ENCODE measurements at places on chromosomes 2 and 18. TPM values are rescaled to one million over a fixed set of nuclear protein-coding genes. Genes with fewer than 3 reads are reported as not detected.

GRCh38 chr18:32771169-32771751 is 1.6 kb downstream of the KLHL14 start:
- H3K4me1 ChIP-seq = peaks cover 9% of the 10 kb centered on the region
- no peaks in the 10 kb centered on the region for H3K36me3 ChIP-seq
- peak; percentile 45 for DNase-seq
- H3K27ac ChIP-seq = no peak overlapping the region
- peaks cover 31% of the 10 kb centered on the region for H3K27me3 ChIP-seq

ABCG5 gene
- not detected for total RNA-seq

- no peak for DNase-seq
- H3K27ac ChIP-seq = no peak overlapping the region
- H3K27me3 ChIP-seq = no peaks in the 10 kb centered on the region
- H3K36me3 ChIP-seq = no peaks in the 10 kb centered on the region
- no peaks in the 10 kb centered on the region for H3K4me1 ChIP-seq
- no peak overlapping the region for H3K4me3 ChIP-seq
Measured at GRCh38 chr18:21901423-21901945, 160.9 kb downstream of the MIB1 start.

DNA sequence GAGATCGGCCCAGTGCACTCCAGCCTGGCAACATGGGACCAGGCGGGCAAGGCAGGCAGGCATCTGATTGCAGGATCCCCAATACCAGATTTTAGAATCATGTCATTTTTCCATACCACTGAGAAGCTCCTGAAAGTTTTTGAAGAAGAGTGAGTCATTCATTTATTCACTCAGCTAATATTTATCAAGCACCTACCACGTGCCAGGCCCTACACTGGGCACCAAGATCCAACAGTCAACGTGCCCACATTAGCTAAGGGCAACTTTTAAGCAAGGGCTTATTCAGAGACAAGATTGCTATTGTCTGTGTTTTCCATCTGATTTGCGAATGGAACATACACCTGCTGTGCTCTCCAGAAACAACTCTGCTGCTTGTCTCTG is 126.8 kb upstream of the LGALSL start:
- H3K27me3 ChIP-seq = no peaks in the 10 kb centered on the region
- no peak overlapping the region for H3K27ac ChIP-seq
- H3K4me1 ChIP-seq = peaks cover 9% of the 10 kb centered on the region

GRCh38 chr2:21118302-21118920 is 5.4 kb upstream of the TDRD15 start:
- H3K36me3 ChIP-seq = no peaks in the 10 kb centered on the region
- peak; percentile 34 for DNase-seq
- no peak overlapping the region for H3K4me3 ChIP-seq
- no peak overlapping the region for H3K27ac ChIP-seq
- no peaks in the 10 kb centered on the region for H3K27me3 ChIP-seq

GRCh38 chr18:43130716-43131260 is 15.3 kb upstream of the RIT2 start:
- H3K27me3 ChIP-seq = no peaks in the 10 kb centered on the region
- no peak overlapping the region for H3K27ac ChIP-seq
- peaks cover 10% of the 10 kb centered on the region for H3K36me3 ChIP-seq
- H3K4me3 ChIP-seq = no peak overlapping the region
- DNase-seq = no peak
- H3K4me1 ChIP-seq = peaks cover 3% of the 10 kb centered on the region

DNA sequence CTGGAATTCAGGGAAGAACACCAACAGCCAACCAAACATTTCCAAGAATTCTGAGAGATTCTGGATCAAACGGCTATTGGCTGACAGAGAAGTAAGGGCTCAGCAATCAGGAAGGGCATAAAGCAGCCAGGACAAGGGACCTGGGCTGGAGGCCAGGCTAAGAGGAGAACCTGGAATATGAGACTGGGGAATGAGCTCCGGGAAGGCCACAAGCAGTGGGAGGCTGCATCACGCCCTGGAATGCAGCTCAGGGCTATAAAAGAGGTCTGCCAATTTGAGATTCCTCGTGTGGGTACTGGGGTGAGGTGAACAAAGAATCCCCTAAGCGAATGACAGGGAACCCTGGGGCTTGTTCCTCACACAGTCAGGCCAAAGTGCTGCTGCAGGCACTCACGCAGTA is 60.4 kb downstream of the ANO7 start:
- no peak for DNase-seq
- no peaks in the 10 kb centered on the region for H3K4me1 ChIP-seq
- H3K27me3 ChIP-seq = no peaks in the 10 kb centered on the region
- peaks cover 95% of the 10 kb centered on the region for H3K36me3 ChIP-seq
- H3K27ac ChIP-seq = no peak overlapping the region

METTL8 gene
- 40.9 TPM for total RNA-seq

GRCh38 chr2:229884775-229885699 is 36.8 kb downstream of the TRIP12 start:
- no peak for DNase-seq
- H3K4me3 ChIP-seq = no peak overlapping the region
- H3K36me3 ChIP-seq = peaks cover 3% of the 10 kb centered on the region
- H3K27ac ChIP-seq = no peak overlapping the region
- no peaks in the 10 kb centered on the region for H3K27me3 ChIP-seq

DNA sequence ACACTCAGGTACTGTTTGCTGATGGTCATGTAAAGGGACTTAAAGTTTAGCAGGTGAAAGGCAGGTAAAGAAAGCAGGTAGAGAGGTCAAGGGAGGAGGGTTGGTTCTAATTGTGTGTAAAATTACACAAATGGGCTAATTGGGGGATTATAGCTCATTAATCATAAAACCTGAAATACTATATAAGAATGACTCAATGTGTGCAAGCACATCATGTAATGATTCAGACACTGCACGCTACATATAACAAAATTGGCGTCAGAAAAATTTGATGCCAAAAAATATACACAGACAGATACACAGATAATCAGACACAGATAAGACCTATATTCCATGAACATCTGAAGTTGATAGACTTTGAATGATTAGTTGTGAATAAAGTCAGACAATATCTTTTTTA is 120.7 kb upstream of the LMAN1 start:
- H3K27me3 ChIP-seq = no peaks in the 10 kb centered on the region
- no peak overlapping the region for H3K4me3 ChIP-seq
- DNase-seq = no peak
